SK-MEL-5 (cell line): ENCODE measurements at places on chromosomes 13 and 19.

DNA sequence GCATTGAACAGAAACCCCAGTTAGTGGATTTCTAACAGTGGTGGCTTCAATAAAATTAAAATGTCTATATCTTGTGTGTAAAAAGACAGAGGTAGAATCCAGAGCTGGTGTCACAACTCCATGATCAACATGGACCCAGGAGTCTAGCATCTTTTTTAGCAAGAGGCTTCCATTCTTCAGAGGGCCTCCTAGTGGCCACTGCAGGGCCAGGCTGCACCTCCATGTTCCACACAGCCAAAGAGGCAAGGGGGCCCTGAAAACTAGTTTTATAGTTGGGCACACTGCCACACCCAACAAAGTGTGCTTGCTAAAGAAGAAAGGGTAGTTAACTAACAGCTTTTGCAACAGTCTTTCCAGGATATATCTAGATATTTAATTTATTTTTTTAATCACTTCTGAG is 12.9 kb downstream of the N4BP2L1 start:
- peak; percentile 55 for DNase-seq

DNA sequence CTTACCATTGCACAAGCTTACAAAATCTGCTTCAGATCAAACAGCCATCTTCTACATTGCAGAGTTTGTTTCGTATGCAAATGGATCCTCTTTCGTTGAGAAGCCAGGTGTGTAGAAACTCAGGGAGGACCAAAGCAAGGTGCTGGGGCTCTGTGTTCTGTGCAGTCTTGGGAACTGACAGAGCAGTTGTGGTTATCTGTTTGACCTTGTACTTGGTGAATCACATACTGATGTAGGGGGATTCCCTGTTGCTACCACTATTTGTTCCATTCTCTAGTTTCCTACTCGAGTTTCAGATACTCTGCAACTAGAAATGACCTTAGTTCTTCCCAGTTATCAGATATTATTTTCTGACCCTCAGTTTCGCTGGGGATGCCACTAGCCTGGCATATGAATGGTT is 95.2 kb upstream of the CLDN10 start:
- DNase-seq: no peak

DNA sequence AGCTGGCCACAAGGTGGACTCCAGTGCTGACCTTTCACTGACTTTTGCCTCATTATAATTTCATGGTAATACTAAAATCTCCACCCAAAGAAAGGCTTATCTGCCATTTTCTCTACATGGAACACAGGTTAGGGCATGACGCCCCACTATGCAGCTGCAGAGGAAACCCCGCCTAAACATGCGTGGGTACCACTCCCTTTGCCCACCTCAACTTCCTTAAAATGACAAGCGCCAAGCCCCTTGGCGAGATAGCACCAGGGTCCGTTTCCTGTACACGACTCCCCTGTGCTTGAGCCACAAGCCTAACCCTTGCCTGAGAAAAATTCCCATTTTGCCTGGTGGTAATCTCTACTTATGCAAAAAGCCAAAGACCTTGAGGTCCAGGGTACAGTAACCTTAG is 36.0 kb upstream of the PABPC3 start:
- DNase-seq: no peak

DNA sequence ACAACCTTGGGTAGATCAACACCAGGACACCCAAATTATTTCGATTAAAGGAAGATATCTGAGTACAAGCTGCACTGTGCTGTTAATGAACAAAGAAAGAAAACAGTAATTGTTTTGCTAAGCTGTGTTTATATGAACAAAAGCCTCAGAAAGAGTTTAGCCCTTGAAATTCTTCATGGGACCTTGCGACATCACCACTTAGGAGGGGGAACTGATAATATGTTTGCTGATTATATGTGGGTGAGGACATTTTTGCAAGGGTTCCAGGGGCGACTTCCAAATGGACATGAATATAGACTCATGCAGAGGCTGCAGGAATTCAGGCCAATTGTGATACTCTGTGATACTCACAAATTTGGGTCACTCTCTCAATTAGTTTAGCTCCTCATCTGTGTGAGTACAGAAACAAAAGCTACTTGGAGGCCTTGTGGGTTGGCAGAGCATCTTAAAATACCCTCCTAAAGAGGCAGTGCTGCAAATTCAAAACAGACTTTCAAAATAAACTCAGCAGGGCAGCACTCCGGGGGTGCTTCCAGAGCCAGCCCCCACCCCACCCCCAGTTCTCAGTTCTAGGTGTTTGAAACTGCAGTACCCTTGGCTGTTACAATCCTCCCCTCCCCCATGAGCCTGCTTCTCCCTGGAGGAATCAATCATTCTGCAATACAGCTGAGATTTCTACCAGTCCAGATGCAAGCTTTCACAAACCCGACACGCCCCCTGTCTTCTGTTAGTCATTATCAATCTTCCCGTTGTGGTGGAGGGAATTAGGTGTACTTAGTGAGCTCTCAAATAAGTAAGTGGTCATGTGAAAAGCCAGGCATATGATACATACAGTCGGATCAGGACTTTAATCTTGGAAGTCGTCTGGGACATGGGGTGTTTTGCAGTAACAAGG is 97.0 kb upstream of the MBNL2 start:
- DNase-seq: no peak
